Fibroblast of skin of right quadriceps (primary cell): ENCODE measurements at places on chromosomes 1 and 21.

DNA sequence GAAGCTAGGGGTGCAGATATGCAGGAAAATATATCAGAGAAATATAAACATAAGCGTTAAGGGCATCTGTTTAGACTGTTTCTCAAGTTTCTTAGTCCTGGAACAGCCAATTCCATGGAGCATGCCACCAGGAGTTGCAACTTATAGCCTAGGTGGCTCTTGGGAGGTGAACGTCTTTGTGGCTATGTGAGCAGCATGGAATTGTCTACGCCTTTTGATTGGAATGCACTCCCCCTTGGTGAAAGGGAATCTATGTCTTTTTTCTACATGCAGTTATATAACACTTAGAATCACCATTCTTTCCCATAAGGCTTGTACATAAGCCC, 12.4 kb downstream of the RCSD1 start:
- no peak for DNase-seq

DNA sequence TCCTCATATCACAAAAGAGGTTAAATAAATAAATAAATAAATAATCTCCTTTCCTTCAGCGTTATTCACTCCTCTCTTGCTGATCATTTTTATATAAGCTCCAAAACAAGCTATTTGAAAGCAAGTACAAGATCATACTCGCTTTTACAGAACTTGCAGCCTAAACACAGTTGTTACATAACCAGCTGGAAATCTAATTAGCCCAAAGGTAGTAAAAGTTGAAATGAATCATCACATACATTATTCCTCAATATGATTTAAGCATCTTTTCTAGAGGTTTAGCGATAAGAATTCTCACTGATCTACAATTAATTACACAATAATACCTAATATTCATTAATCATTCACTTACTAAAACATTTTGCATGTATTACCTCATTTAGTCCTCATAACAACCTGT, 160.2 kb downstream of the COP1 start:
- DNase-seq: no peak

GRCh38 chr21:19683492-19683891, 1279.9 kb upstream of the TMPRSS15 start:
- DNase-seq: no peak

DNA sequence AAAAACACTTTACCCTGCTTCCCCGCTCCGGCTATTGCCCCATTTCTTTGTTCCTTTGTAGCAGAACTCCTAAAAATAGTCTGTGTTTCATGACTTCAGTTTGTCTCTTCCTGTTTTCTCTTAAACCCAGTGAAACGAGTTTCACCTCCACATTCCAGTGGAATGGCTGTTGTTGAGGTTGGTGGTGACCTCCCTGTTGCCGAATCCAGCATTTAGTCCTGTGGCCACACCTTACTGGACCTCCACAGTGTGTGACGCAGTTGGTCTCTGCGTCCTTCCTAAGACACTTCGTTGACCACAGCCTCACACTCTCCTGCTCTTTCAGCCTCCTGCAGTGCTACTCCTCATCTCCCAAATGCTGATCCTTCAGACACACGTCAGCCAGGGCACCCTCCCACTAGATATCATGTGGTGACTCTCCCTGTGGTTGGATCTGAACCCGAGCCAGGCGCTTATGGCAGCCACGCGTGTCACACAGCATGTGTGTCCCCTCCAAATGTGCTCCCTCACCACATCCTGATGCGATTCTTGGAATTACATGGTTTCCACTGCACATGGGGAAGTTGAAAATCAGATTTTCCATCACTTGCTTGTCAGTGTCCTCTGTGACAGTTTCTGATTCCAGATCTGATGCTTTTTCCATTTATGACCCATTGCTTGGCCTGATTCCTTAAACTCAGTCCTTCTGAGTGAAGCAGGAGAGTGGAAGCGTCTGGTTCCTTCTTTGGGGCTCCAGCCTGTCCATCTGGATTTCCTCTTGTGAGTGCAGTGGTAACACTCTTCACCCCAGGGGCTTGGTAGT, 99.1 kb upstream of the ARTN start:
- DNase-seq: peak; percentile 75

GRCh38 chr1:152546704-152547103, 19.9 kb downstream of the LCE3E start:
- no peak for DNase-seq

GRCh38 chr1:54009406-54009805, 8.6 kb downstream of the LDLRAD1 start:
- DNase-seq: no peak

GRCh38 chr21:15034126-15034853, 30.5 kb downstream of the NRIP1 start:
- peak; percentile 72 for DNase-seq

- no peak for DNase-seq
These were observed 24.6 kb upstream of the KLHDC8A start for GRCh38 chr1:205381305-205381704.

DNA sequence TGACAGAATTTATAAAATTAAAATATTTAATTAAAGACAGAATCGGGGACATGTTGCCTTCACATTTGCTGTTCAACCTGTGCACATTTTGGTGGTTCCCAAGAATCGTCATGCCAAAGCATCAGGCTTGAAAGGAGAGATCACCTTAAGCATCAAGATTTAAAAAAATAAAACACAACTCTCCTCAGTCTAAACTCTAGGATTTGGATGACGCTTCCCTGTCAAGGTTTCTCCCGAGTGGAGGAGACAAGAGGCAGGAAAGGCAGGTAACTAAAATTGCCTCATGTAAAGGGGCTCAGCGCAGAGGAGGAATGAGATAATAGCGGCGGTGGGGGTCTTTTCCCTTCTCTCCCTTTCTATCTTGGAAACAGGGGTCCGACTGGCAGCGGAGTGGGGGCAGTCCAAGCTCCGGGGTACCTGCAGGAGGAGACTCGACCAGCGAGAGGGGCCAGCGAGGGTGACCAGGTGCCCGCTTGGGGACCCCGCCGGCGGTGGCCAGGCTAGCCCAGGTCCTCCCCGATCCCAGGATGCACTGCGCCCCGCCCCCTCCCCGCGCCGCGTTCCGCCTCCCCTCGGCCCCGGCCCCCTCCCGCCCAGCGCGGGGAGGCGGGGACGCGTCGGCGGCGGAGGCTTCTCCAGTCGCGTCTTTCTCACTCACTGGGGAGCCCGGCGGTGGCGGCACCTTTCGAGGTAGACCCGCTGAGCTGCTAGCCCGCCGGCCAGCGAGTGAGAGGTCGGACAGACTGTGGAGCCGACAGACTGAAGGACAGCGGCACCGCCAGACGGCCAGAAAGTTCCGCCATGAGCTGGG, at the start of gene FNBP1L:
Gene FNBP1L, plus strand, starts transcription at position 638 of the 811 bp plus-strand sequence. Its CDS starts 164 bp downstream, at position 802.
- DNase-seq: peak; percentile 77

GRCh38 chr1:19357299-19357986, 45.3 kb downstream of the SLC66A1 start:
- DNase-seq: no peak

GRCh38 chr1:245039196-245039595, 115.6 kb upstream of the KIF26B start:
- DNase-seq: no peak

GRCh38 chr1:153957744-153958110, 685 bp downstream of the CRTC2 start:
- peak; percentile 17 for DNase-seq

DNA sequence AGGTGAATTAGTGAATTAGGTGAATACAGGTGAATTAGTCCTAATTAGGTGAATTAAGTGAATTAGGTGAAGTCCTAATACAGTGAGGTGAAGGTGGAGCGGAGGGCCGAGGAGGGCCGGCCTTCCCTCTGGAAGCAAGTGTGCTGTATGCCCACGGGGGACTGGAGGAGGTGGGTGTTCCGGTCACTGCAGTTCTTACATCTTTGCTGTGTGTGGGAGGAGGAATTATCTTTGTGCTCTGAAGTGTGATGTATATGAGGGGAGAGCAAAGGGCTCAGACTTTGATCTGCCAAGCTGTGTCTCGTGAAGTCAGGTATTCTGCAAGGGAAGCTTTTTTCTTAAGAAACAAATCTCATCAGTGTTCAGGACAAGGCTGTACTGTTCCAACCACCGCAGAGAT, 45.4 kb downstream of the AGPAT3 start:
- no peak for DNase-seq

DNA sequence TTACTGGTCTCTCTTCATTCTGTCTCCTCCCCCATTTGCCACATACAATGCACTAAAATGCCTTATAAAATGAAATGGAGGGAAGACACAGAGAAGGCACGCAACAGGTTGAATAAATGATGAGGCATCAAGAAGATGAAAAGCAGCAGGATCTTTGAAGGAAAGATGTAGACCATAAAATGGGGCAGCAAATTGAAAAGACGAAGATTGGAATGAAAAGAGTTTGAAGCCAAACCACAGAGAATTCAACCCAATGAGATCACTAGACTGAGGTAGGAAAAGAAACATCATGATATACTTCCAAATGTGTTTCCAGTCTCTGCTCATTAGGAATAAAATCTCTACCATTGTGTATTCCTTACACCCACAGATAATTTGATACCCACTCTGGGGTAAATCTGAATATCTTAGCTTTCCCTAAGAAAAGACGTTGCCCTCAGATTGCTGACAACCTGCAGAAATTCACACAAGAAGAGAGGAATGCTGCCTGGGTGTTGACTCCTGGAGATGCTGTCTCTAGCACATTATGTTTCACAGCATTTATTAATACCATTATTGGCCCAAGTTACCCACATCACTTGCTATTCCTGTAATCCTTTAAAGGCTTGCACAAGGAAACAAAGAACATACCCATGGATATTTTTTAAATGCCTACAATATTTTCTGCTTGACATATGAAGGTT, 230.9 kb downstream of the LTN1 start:
- peak; percentile 79 for DNase-seq

- peak; percentile 34 for DNase-seq
These were observed 166.9 kb downstream of the HLX start for GRCh38 chr1:221045842-221046831.

DNA sequence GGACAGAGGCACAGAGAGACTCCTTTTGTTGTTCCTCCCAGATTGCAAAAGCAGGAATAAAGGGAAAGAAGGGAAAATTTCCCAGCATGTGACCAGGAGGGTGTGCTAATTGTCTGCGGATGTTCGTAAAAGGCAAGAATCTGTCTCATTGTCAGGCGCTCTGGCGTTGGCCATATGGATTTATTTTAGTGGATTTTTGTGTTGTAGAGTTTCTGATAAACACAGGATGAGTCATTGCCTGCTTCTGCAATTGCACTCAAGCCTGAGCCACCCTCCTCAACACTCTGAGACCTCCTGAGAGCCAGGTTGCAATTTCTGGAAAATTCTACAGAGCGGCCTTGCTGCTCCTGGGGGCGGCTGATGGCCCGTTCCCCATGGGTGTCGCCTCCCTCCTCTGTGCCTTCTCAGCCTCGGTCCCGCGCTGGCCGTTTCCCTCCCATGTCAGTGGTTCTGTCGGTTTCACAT, 227.7 kb downstream of the KAZN start:
- DNase-seq: peak; percentile 94

- no peak for DNase-seq
These were observed 26.1 kb downstream of the PALMD start for GRCh38 chr1:99672038-99672437.

DNA sequence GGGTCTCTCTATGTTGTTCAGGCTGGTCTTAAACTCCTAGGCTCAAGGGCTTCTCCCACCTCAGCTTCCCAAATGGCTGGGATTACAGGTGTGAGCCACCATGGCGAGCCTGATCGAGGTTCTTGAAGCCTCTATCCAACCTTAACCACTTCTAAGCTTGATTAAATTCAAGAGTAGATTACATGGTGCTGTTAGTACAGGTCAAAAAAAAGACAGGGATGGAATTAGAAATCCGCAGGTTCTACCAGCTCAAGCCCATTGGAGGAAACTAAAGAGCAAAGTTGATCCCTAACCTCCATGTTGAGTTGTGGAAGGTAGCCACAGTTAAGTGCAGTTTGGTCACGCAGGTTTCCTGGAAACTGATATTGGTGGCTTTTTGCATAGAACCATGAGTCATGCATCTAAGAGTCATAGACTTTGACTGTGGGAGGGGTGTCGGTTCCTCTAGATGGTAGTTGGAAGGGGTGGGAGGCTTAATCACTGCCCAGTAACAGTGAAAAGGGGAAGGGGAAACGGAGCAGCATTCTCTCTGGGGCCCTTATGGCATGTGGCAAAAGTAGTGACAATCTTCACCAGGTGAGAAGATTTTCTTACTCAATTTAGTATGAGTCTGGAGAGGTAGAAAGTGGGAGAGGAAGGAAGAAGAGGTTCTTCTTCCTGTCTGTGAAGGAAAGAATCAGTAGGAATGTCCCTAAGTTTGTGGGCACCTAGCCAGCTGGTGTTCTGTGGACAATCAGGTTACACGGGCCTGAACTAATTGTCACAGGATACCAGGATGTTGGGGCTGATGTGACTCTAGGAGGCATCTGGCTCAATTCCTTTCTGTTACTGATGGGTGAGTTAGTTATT, 7.0 kb downstream of the CD53 start:
- no peak for DNase-seq

DNA sequence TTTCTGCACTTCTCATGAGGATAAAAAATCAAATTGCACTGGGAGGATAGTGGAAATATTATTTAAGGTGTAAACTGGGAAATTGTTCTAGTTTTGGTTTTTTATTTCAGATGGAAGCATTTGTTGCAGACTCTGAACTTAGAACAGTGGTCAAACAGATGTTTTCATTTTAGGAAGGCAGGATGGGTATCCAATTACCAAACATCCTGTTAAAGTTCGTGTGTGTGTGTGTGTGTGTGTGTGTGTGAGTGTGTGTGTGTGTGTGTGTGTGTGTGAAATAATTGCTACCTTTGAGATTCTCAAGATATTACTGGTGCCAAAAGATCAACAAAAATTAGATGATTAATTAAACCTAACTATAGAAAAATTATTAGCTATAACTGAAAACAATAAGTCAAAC, 24.3 kb upstream of the DUSP10 start:
- DNase-seq: peak; percentile 82

DNA sequence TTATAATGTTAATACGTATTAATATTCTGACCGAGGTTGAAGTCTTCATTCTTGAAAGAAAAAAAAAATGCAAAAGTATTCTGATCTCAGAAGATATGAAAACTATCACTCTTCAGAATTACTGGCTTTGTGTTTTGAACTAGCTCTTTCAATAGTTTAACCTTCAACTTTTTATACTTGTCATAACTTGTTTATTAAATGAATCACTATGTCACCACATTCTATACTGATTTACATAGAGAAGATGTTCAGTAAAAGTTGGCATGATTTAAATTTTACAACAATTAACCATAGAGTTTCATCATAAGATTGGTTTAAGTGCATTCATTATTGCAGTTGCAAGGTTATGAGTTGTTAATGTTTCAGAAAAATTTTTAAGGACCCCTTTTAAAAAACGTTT, 57.3 kb downstream of the HS2ST1 start:
- no peak for DNase-seq

GRCh38 chr1:8016210-8016894, 9.8 kb downstream of the ERRFI1 start:
- no peak for DNase-seq

GRCh38 chr1:183318433-183318832, 99.7 kb downstream of the NMNAT2 start:
- peak; percentile 85 for DNase-seq

DNA sequence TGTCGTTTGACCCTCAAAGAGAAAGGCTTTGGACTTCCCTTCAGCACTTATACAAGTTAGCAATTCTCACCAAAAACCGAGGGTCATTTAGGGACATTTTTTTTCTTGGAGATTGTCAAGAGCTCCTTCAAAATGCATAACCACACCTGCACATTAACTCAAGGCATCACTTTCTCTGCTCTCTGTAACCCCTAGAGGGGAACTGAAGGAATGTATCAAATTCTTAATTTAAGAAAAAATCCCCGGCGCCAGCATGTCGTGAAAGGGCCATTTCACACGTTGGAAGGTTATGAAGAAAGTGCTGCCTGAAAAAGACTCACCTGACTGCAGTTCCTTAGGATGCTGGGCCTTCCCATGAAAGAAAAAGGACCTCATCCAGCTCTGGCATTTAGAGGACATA, 131.6 kb upstream of the ZC3H12A start:
- no peak for DNase-seq

- no peak for DNase-seq
These were observed 11.8 kb upstream of the TTC22 start for GRCh38 chr1:54812801-54813484.
